Epithelial cell of proximal tubule (primary cell): ENCODE measurements at places on chromosomes 6 and 20. TPM values are rescaled to one million over a fixed set of nuclear protein-coding genes. Genes with fewer than 3 reads are reported as not detected.

DNA sequence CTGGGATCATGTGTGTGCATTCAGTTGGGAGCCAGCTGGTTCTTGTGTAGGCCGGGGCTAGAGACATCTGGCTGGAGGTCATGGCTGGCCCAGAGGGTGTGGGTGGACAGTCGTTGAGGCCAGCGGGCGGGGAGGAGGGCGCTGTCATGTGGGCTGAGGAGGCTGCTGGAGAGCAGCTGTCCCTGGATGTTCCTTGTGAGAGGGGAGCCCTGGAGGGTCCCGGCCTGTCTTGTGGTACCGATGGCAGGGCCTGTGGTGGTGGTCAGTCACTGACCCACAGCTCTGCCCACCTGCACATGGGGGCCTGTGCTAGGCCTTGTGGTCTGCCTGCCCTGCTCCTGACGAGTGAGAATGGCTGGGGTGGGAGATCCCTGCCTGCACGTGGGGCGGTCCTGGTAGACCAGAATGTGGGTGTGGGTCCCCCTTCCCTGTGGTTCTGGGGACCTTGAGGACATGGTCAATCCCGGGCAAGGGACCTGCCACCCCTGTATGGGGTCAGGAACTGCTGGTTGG is 1.9 kb upstream of the C20orf204 start:
- no peak for DNase-seq

- DNase-seq, result no peak
Observed at GRCh38 chr6:169530752-169531123, 171.1 kb downstream of the WDR27 start.

GRCh38 chr20:64153410-64153809 is 10.8 kb upstream of the MYT1 start:
- DNase-seq, result no peak

CALHM4 gene
- total RNA-seq, result not detected in 2 replicates

VEGFA gene
- 103 and 120 TPM in 2 replicates for total RNA-seq
